ENCODE measurements at places on chromosomes 4 and X. TPM values are rescaled to one million over a fixed set of nuclear protein-coding genes. Genes with fewer than 3 reads are reported as not detected.

Gene TEX11
- not detected for total RNA-seq

Gene MAPK10
- total RNA-seq = 3.2 TPM

Gene TMEM128
- 24.5 TPM for total RNA-seq

Gene MXD4
- total RNA-seq = 53.5 TPM

Gene TMEM255A
- total RNA-seq = 2.8 TPM

Gene FRAS1
- total RNA-seq = 3.0 TPM

Gene CFI
- 6.0 TPM for total RNA-seq

Gene OTC
- total RNA-seq = not detected

Gene PWWP3B
- 0.32 TPM for total RNA-seq

Gene ERCC6L
- 0.81 TPM for total RNA-seq

Gene CYLC1
- not detected for total RNA-seq

Gene FDCSP
- not detected for total RNA-seq

Gene H2BW2
- total RNA-seq = not detected

Gene CNGA2
- not detected for total RNA-seq

Gene FREM3
- not detected for total RNA-seq

Gene SOD3
- total RNA-seq = 73.6 TPM

Gene KLF8
- 93.3 TPM for total RNA-seq

Gene TRAM1L1
- total RNA-seq = 3.6 TPM

Gene SULT1E1
- total RNA-seq = 45.2 TPM

Gene ZNF141
- 13.6 TPM for total RNA-seq

Gene RASSF6
- total RNA-seq = 6.2 TPM

Gene TXLNG
- total RNA-seq = 7.0 TPM

Gene SYP
- 0.91 TPM for total RNA-seq

Gene LEF1
- 1.7 TPM for total RNA-seq

Gene CDKL2
- 0.45 TPM for total RNA-seq
